CD4-positive, alpha-beta T cell treated with Interleukin-6 at 100 ng/mL for 8 hours (primary cell): ENCODE measurements at places on chromosomes 5 and 9.

DNA sequence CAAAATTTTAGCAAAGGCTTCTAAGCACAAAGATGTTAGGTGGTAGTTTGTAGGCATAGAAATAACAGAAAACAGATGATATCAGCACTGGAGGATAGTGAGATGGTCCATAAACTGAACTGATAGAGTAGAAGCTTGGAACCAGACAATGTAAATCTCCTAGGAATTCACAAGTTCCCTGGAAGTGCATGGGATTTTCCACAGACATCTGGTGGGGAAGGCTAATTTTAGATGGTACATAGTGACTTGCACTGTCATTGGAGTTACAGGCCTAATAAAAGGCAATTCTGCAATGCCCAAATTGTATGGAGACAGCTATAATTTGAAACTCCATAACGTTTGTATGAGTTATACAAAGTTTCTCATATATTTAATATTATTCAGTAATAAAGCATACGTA is 653.0 kb upstream of the MEF2C start:
- no peak for DNase-seq

DNA sequence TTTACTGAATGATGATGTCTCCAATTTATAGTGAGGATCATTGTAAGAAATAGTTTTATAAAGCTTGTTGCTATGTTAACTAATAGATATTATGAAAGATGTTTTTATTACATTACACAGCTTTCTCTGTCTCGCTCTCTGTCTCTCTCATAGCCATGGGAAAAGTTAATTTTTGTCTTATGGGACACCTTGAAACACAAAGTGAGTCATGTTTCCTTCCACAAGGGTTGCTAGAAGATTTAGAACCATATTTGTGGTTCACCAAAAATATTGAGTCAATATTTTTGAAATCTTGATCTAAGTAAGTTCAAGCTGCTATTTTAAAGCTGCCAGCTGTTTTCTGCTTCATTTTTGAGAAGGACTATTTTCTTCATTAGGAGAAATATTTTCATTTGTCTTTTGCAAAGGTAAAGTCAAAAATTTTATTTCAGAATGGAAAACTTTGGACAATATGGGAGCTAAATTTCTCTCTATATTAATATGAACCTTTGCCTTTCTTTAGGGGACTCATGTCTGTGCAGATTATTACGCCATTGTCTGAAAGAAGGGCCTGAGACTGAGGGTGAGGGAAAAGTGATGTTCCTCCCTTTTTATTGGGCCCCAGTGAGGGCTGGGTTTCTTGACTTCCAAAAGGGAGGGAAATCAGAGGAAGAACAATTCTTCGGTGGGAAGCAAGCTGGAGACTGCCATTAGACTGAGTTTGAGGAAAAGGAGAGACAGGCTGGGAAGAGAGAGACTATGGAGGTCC is 87.9 kb upstream of the SLC24A2 start:
- DNase-seq = no peak

DNA sequence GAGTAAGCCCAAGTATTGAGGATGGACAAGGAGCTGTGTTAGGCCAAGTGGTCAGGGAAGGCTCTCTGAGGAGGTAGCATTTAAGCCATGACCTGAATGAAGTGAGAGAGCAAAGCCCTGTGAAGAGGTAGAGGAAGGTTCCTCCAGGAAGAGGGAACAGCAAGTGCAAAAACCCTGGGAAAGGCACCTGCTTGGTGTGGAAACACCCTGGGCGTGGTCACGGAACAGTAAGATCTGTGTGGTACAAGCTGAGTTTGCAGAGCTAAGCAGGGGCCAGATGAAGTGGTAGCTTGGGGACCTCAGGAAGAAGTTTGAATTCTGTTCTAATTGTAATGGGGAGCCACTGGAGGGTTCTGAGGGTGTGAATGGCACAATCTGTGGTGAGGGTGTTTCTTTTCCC is 310.2 kb downstream of the ARHGAP26 start:
- no peak for DNase-seq

- no peak for DNase-seq
Observed at GRCh38 chr5:120436996-120437395, 27.1 kb upstream of the PRR16 start.

DNA sequence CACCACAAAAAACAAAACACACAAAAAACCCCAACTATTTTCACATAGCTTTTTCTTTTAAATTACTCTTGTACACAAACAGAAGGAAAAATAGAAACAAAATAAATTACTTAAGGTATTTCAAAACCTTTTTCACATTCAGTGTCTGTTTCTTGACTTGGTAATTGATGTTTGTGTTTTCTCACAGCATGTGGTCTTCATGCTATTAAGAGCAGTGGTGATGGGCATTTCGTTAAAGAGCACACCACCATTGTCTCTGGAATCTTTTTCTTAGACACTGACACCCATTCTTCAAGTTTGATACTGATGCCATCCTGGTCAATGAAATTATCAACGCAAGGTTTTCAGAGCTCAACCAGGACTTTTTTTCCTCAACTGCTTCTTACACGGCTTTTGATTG is 63.8 kb downstream of the SLC28A3 start:
- DNase-seq = no peak

- no peak for DNase-seq
Observed at GRCh38 chr9:27160636-27161035, 51.6 kb downstream of the TEK start.

DNA sequence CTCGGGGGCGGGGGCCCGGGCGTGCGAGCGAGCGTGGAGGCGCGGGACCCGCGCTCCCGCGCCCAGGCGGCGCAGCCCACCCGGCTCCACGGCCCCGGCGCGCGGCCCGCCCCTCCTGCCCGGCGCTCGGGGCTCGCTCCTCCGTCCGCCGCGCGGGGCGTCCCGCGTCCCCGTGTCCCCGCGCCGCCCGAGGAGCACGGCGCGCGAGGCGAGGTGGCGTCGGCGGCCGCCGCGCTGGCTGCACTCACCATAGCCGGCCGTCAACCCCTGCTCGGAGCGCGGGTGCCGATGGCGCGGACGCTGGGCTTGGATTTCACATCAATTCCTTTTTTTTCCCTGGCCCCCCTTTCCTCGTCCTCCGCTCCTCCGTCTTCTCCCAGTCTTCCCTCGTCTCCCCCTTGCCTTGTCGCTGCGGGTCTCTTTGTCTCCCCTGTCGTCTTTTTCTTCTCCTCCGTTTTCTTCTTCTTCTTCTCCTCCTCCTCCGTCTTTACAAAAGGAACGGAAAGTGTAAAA is 494 bp downstream of the PTCH1 start:
- no peak for DNase-seq

DNA sequence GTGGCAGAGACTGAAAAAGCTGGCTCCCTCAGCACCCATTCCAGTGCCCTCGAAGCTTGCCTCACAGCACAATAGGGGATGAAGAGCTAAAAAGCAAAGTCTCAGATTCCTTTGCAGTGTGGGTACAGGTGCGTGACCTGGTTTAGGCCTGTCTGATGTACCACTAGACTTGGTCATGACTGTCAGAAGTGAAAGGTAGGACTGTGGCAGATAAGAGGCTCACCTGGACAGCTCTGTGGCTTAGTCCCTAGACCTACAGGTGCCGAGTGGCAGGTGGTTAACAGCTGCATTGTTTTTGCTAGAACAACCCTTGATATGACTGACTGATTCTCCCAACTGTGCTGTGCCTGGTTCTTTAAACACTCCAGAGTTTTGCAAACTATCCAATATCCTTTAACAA is 14.7 kb upstream of the SFXN1 start:
- no peak for DNase-seq

DNA sequence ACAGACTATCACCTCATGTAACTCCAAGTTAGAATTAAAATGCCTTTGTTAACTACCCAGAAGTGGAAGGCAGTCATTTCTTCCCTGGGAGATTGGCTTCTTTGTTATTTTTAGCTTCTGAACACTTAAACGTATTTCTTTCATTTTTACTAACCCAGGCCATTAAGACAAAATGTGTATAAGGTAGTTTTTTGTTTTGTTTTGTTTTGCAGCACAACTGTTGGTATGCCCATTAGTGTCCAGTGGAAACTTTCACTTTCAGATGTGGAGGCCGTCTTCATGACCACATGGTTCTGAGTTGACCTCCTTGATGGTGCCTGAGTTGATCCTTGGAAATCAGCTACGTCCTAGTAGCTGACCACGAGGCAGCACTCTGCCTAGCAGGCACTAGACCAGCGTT is 264.6 kb upstream of the ZNF608 start:
- no peak for DNase-seq
